Naive B cell (primary cell): ENCODE measurements at places on chromosomes 2 and 18. TPM values are rescaled to one million over a fixed set of nuclear protein-coding genes. Genes with fewer than 3 reads are reported as not detected.

DNA sequence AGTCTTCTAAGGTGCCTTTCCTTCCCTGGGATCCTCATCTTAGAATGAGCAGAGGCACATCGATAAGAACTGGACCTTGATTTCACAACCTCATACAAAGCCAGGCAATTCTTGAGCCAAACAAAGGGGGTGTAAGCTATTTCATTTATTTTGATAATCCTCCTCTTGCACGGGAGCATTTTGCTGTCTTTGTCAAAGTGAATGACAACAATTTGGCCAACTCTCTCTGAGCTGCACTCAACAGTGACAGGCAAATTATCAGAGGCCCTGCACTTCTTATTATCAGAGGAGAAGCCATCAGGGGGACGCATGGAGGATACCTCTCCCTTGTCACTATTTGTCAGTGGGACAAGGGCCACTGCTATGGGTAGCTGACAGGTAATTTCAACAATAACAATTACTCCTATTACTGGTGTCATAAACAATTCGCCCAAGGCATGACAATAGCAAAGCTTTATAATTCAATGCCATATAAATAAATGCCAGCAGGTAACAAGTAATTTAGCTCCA, 260.4 kb downstream of the MEIS1 start:
- no peak for DNase-seq
- H3K27me3 ChIP-seq: no peaks in the 10 kb centered on the region
- no peak overlapping the region for H3K4me3 ChIP-seq
- H3K36me3 ChIP-seq: no peaks in the 10 kb centered on the region
- H3K4me1 ChIP-seq: no peaks in the 10 kb centered on the region
- no peak overlapping the region for H3K27ac ChIP-seq

GRCh38 chr2:189363559-189363958, 77.7 kb upstream of the WDR75 start:
- no peaks in the 10 kb centered on the region for H3K36me3 ChIP-seq
- no peak overlapping the region for H3K27ac ChIP-seq
- DNase-seq: no peak
- no peak overlapping the region for H3K4me3 ChIP-seq
- no peaks in the 10 kb centered on the region for H3K4me1 ChIP-seq
- H3K27me3 ChIP-seq: no peaks in the 10 kb centered on the region

GRCh38 chr2:195575016-195575415, 82.0 kb upstream of the SLC39A10 start:
- no peaks in the 10 kb centered on the region for H3K36me3 ChIP-seq
- peak overlapping the region; percentile 4 for H3K27ac ChIP-seq
- no peak overlapping the region for H3K4me3 ChIP-seq
- H3K4me1 ChIP-seq: peaks cover 59% of the 10 kb centered on the region

- no peak for DNase-seq
- H3K4me1 ChIP-seq: no peaks in the 10 kb centered on the region
- no peak overlapping the region for H3K4me3 ChIP-seq
Observed at GRCh38 chr2:120709608-120710041, 26.0 kb upstream of the GLI2 start.

DNA sequence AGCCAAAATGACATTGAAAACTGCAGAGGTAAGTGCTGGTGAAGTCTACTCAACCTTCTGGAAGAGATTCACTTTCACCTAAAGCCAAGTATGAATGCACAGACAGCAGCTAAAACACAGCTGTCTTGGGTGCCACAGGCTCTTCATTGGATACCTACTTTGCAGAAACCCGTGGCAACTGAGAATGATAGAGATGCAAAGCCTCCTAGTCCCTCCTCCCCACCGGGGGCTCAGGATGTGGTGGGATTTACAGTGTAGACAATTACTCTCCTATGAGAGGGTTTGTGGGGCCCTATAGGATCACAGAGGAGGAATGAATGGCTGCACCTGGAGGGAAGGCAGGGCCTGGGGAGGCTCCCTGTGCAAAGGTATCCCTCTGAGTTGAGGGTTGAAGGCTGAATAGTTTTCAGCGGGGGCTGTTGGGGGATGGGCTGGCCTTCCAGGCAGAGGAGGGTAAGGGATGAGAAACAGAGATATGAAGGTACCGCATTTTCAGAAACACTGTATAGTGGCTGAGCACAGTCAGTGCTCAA, 131.6 kb downstream of the RNF144A start:
- H3K27ac ChIP-seq: no peak overlapping the region
- peaks cover 26% of the 10 kb centered on the region for H3K27me3 ChIP-seq
- H3K4me1 ChIP-seq: peaks cover 37% of the 10 kb centered on the region
- H3K36me3 ChIP-seq: peaks cover 18% of the 10 kb centered on the region
- no peak for DNase-seq

DNA sequence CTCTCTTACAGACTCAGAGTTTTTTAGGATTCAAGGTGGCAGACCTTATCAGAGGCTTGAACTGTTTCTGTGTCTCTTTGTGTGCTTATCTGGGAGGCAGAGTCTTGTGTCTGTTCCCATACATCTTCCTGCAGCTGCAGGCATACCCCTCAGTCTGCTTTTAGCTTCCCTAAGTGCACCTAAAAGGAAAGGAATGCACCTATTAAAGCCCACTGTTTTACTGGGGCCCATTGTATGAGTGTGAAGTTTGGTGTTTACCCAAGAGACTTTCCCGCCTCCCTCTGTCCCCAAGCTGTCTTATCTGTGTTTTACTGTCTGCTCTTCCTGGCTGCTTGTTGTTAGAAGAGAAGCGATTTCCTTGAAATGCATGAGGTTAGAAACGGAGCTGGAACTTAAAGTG, 1757.3 kb upstream of the PIK3C3 start:
- no peaks in the 10 kb centered on the region for H3K27me3 ChIP-seq
- H3K36me3 ChIP-seq: no peaks in the 10 kb centered on the region
- no peak overlapping the region for H3K27ac ChIP-seq
- DNase-seq: no peak
- no peaks in the 10 kb centered on the region for H3K4me1 ChIP-seq
- H3K4me3 ChIP-seq: no peak overlapping the region

DNA sequence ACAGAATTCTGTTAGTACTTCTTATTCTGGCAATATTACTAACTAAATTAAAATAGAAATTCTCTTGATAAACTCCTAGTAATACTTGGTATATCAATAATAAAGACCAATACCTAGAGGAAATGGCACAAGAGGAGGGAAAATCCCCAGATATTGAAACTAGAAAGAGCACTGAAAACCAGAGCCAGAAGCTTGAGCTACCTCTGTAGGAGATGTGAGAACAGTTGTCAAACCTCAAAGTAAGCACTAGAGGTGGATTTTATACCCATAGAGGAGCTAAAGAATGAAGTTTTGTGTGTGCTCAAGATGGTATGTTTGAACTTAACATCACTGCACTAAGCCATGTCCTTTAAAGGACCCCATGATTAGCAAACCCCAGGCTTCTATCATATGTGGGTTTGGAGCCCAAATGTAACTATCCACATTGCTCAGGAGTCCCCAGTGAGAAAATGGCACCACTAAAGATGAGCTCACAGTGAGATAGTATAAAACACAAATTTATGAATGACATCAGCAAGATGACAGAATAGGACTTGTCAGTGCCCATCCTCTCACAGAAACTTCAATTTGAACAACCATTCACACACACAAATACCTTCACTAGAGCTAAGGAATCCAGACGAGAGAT, 122.1 kb downstream of the PKP4 start:
- H3K36me3 ChIP-seq: no peaks in the 10 kb centered on the region
- no peaks in the 10 kb centered on the region for H3K27me3 ChIP-seq
- no peaks in the 10 kb centered on the region for H3K4me1 ChIP-seq

GRCh38 chr2:112803691-112804521, 19.6 kb upstream of the IL1A start:
- no peaks in the 10 kb centered on the region for H3K36me3 ChIP-seq

DNA sequence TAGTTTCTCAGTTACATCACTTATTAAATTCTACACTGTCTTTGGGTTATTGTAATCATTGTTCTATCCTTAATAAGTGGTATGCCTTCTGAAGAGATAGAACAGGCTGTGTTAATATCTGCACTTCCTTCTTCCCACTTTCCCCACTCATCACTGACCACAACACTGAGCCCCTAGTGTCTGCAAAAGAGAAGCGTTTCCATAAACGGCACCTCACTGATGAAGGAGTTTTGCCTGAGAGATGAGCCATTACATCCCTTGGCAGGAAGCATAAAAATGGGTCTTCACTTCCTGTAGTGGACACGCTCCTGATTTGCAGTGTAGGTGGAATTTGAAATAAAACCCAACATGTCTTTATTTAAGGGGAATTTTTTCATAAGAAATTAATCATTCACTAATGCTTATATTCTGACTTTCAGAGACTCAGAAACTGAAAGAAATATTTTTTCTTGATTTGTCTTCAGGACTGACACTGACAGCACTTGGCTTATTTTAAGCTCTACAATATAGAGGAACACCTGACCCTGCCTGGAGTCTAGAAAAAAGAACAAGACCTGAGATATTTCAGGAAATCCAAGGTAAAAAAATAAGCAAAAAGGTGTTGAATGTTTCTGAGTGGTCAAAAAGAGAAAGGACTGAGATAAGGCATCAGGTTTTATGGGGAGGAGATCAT, 275.3 kb downstream of the RAD51AP2 start:
- DNase-seq: no peak
- no peaks in the 10 kb centered on the region for H3K27me3 ChIP-seq
- no peak overlapping the region for H3K27ac ChIP-seq
- H3K36me3 ChIP-seq: no peaks in the 10 kb centered on the region
- H3K4me1 ChIP-seq: no peaks in the 10 kb centered on the region
- no peak overlapping the region for H3K4me3 ChIP-seq

DNA sequence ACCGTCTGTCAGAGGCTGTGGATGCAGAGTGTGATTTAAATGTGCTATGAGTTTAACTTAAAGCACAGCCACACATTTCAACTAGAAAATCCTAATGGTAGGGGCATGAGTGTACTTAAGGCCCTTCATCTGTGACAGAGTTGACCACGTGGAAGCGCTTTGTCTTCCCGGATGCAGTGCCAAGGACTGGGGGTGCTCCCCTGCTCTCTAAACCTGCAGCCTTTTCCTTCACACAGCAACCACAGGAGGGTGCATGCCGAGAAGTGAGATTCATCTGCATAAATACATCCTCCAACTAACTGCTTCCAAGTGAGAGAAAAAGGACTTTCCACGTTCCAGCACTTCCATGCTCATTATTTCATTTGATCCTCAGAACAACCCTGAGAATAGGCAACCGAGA, 149.6 kb downstream of the MYT1L start:
- H3K27ac ChIP-seq: no peak overlapping the region
- H3K27me3 ChIP-seq: no peaks in the 10 kb centered on the region
- no peaks in the 10 kb centered on the region for H3K36me3 ChIP-seq
- H3K4me1 ChIP-seq: no peaks in the 10 kb centered on the region

DNA sequence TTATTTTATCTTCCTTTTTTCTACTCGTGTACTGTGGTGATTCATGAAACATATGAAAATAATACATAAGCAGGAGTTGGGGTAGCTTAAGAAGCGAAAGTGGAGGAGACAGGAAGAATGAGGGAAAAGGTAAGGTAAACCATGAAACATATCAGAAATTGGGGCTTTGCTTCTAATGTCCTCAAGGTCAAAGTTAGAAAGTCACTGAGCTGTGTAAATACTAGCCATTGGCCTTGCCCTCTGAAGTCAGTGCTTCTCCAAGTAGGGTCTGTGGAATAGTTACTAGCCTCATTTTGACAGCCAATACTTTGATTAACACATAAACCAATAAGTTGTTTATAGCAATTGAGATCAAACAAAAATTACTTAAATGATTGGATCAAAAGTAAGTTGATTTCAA, 117.2 kb downstream of the MAP4K4 start:
- no peaks in the 10 kb centered on the region for H3K27me3 ChIP-seq
- H3K36me3 ChIP-seq: peaks cover 7% of the 10 kb centered on the region
- H3K27ac ChIP-seq: no peak overlapping the region
- no peak overlapping the region for H3K4me3 ChIP-seq
- H3K4me1 ChIP-seq: peaks cover 85% of the 10 kb centered on the region

DNA sequence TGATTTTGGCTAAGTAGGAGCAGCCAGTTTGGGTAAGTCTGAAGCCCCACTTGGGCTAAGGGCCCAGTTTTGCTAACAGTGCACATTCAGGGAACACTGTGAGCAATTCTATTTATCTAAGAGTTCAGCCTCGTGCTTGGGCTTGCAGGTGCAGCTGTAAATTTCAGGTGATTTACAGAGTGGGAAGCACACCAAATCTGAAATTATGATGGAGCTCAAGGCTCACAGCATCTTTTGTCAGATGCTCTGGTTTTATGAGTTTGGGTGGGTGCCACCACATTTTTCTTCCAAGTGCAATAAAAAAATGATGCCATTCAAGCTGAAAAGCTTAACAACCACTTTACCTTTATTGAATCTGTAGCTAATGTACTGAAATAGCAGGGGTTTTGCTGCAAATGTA, 671.2 kb downstream of the LRRTM4 start:
- no peaks in the 10 kb centered on the region for H3K4me1 ChIP-seq
- H3K27me3 ChIP-seq: no peaks in the 10 kb centered on the region
- no peak for DNase-seq
- H3K4me3 ChIP-seq: no peak overlapping the region
- H3K27ac ChIP-seq: no peak overlapping the region

DNA sequence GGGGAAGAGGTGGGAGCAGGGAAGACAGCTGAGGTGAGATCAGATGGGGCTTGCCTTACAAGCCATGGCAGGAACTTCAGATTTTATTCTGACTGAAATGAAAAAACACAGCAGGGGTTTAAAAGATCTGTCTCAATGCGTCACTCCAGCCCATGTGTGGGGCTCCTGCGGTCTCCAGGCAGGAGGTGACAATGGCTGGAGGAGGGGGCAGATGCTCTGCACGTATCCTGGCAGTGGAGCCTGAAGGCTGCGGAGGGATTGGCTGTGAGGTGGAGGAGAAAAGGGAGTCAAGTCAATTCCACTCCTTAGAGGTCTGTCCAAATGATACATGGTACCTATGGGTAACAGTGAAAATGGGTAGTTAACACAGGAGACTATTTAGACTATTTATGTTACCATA, 40.5 kb upstream of the KIDINS220 start:
- no peaks in the 10 kb centered on the region for H3K4me1 ChIP-seq
- peaks cover 7% of the 10 kb centered on the region for H3K27me3 ChIP-seq
- no peak for DNase-seq
- peak overlapping the region; percentile 46 for H3K27ac ChIP-seq
- no peak overlapping the region for H3K4me3 ChIP-seq

- no peak for DNase-seq
- peaks cover 6% of the 10 kb centered on the region for H3K36me3 ChIP-seq
- peaks cover 26% of the 10 kb centered on the region for H3K4me1 ChIP-seq
Observed at GRCh38 chr2:74856004-74856578, 22.2 kb downstream of the HK2 start.

DNA sequence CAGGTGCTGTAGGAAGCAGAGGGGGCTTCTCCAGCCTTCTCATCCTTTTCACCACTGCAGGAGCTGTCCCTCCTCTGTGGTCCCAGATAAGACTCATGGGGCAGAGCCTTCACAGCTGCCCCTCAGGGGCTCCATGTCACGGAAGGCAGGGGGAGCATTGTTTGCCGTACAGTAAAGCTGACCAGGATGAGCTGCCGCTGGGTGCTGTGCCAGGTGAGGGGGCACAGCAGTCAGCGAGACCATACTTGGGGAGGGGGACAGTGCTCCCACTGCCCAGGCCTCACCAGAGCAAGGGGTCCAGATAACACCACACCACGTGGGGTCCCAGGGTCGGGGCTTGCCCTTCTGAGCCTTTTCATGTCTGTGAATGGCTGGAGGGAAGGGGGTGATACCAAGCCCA, 46.3 kb downstream of the PLEKHB2 start:
- H3K36me3 ChIP-seq: peaks cover 8% of the 10 kb centered on the region
- H3K27me3 ChIP-seq: no peaks in the 10 kb centered on the region
- DNase-seq: no peak
- peaks cover 11% of the 10 kb centered on the region for H3K4me1 ChIP-seq
- no peak overlapping the region for H3K27ac ChIP-seq
- no peak overlapping the region for H3K4me3 ChIP-seq

DSG4 gene
- not detected for polyA plus RNA-seq

IL36B gene
- not detected for polyA plus RNA-seq

SNORC gene
- polyA plus RNA-seq: not detected

EIPR1 gene
- 38.4 TPM for polyA plus RNA-seq

MROH2A gene
- polyA plus RNA-seq: not detected

GRHL1 gene
- 0.89 TPM for polyA plus RNA-seq

TCF7L1 gene
- polyA plus RNA-seq: not detected
